ENCODE measurements at places on chromosomes 5 and 9.

GRCh38 chr9:36082931-36083330, 46.2 kb downstream of the RECK start:
- DNase-seq: no peak

DNA sequence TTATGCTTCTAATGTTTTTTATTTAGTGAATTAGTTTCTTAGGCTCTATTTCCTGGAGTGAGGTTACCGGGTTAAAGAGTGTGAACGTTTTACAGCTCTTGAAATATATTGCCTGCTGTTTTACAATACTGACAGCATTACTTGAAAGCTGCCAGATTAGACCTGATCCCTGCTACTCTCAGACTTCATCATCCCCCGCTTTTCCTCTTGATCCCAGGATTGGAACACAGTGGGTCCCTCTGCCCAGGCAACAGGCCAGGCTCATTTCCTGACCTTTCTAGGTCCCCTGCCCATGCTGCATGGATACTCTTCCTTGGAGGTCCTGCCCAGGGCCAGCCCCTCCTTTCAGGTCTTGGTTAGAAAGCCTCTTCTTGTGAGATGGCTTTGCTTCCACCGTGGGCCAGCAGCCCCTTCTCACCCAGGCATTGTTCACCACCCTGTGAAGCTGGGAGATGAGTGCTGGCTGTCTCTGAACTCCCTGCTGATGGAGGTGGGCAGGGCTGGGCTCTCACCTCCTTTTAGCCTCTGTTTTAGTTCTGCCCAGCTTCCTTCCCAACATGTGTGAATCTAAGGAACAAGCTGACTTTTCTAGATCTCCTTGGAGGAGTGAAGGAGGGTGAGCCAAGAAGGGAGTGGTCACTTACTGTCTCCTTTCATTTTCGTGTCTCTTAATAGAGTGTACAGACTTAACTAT, 15.5 kb upstream of the FAM120AOS start:
- DNase-seq: no peak

DNA sequence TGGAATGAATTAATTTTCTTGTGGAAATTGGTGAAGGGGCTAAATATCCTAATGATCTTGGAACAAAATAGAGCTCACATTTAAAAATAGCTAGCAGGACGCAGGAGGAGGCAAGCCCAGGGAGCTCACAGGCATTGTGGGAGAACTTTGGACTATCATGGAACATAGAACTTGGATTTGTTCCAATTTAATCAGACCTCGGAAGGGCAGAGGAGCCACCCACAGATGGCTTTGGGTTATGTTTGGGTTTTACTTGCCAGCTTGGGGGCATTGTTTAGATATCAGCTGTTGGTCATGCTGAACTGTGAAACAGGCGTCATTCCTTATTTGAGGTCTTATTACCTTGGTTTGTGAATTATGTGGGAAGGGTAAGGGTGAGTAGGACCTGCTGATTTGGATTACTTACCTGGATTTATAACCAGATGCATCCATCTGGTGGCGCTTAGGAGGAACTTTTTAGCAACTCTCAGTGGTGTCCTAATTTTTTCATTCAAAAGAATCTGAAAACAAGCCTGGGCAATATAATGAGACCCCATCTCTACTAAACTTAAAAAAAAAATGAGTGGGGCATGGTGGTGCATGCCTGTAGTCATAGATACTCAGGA, 14.1 kb upstream of the PTGR1 start:
- no peak for DNase-seq

- no peak for DNase-seq
Measured at GRCh38 chr5:134188092-134188491, 11.3 kb upstream of the SKP1 start.

DNA sequence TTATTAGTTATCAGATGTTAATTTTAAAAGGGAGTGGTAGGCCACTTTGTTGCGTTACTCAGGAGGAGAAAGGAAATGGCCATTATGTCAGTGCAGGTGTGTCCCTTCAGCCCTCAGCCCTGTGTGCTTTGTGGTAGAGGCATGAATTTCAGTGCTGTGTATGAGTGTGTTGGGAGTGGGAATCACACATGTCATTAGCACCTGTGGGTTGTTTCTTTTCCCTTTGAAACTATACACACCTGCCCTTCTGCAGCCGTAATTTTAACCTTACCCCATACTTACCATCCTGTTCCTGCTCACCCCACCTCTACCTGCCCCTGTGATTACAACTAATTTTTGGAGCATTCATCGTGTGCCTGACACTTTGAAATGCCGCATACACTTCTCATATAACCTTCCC, 156.4 kb downstream of the ARHGAP26 start:
- DNase-seq: no peak
